ENCODE measurements at places on chromosomes 4 and X. TPM values are rescaled to one million over a fixed set of nuclear protein-coding genes. Genes with fewer than 3 reads are reported as not detected.

DNA sequence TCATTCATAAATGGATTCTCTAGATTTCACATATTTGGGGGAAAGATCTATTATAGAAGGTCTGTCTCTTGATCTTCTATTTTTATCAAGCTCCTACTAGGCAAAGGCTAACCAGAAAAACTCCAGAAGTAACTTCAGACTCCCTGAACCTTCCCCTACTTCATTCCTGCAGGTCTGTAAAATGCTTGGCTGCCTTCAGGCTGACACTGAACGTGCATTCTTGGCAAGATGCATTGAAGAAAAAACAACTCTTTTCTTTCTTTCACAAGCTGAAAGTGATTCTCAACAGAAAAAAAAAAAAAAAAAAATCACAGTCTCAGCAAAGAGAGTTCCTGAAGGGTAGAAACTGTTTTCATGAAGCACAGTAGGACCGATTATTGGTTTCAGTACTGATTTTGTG lies 12.7 kb downstream of the OPHN1 start:
- DNase-seq: no peak

GRCh38 chr4:38681281-38681991 lies 17.4 kb downstream of the KLF3 start:
- DNase-seq: peak; percentile 34

DNA sequence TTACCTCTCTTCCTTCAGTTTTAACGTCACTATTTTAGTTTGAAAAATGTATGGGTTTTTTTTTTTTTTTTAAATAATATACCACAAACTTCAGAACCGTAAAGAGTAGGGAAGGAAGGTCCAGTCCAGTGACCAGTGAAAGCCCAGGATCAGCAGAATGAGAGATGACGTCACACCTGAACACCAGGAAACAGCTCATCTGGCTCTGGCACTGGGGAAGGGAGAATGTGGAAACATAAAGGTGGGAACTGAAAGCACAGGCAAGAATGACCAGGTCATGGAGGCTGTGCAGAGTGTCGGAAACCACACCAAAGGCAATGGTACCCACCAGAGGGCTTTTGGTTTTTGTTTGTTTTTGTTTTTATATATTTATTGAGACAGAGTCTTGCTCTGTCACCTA lies 141.2 kb downstream of the DHX15 start:
- DNase-seq: no peak

DNA sequence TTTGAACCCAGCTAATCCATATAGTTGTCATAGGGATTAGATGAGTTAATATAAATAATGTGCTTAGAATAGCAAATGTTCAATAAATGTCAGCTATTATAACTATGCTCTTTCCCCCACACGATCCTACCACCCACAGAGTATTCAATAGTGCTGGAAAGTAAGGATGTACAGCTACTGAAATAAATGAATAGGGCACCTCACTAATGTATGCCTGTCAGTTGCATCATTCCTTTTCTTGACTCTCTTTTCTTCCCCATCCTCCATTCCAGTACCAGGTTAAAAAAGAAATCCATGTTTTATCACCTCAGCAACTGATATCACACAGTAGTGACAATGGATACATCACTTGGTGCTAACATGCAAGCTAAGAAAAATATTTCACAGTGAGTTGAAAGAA lies 42.8 kb upstream of the GPM6B start:
- no peak for DNase-seq

GRCh38 chrX:724256-724655 lies 93.7 kb downstream of the SHOX start:
- peak; percentile 36 for DNase-seq

DNA sequence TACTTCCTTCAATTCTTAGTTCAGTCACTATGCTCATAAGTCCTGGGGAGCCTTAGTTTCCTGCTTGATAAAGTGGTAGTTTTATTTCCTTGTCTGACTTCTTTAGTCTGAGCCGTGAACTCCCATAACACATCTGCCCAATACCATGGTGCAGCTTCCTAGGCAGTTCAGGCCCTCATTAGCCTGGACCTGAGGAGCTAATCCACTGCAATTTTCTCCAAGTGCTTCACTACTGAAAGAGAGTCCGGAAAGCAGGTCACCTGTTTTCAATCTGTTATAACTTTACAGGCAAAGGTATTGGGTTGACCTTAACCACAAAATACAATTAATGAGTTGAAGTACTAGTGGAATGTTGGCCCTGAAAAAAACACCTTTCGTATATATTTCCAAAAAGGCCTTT lies 245.4 kb upstream of the BOD1L1 start:
- no peak for DNase-seq

Gene RBM46
- 1.9 TPM for total RNA-seq

Data from endodermal cell (in vitro differentiated cells).